Ovary (tissue), 10 donors: ENCODE measurements at places on chromosomes 5 and 9. TPM values are rescaled to one million over a fixed set of nuclear protein-coding genes. Genes with fewer than 3 reads are reported as not detected.

FCN1 gene
- 0.43 TPM for total RNA-seq

GRCh38 chr9:92656537-92656925 lies 13.4 kb downstream of the IPPK start:
- no peak overlapping the region for H3K27ac ChIP-seq
- H3K36me3 ChIP-seq: no peaks in the 10 kb centered on the region
- no peak overlapping the region for H3K4me3 ChIP-seq
- peaks cover 3% of the 10 kb centered on the region for H3K4me1 ChIP-seq

DNA sequence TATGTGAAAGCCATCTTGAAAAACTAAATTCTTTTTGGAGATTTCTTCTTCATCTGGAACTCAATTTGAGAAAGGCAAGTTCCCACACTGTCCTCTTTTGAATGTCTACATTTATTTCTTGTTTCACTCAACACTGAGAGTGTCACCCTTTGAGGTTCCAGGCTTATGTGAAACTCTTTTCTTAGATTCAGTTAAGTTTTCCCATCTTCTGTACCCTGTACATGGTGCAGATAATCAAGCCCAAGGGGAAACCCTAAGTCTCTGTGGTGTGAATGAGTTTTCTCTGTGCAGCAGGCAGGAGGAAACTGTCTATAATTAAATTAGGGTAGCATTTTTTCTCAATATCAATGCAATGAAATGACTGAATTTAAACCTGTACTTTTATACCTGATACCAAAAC lies 72.3 kb upstream of the PRLR start:
- DNase-seq: no peak
- peaks cover 2% of the 10 kb centered on the region for H3K4me1 ChIP-seq
- no peaks in the 10 kb centered on the region for H3K27me3 ChIP-seq
- no peak overlapping the region for H3K27ac ChIP-seq

DNA sequence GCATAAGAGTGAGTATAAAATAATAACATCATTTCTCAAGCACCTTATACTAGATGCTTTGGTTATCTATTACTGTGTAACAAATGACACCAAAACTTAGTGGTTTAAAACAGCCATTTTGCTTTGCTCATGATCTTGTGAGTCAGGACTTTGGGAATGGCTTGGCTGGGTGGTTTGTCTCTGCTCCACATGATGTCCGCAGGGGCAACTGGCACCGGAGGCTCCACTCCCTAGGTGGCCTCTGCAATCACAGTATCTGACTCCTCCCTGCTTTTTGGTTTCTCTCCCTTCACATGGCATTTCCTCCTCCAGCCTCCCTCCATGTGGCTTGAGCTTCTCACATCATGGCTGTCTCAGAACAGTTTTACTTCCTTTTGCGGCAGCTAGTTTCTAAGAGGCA lies 259.5 kb downstream of the GAS1 start:
- no peak for DNase-seq
- no peaks in the 10 kb centered on the region for H3K4me1 ChIP-seq
- no peak overlapping the region for H3K27ac ChIP-seq
- no peaks in the 10 kb centered on the region for H3K27me3 ChIP-seq
- H3K36me3 ChIP-seq: no peaks in the 10 kb centered on the region

DNA sequence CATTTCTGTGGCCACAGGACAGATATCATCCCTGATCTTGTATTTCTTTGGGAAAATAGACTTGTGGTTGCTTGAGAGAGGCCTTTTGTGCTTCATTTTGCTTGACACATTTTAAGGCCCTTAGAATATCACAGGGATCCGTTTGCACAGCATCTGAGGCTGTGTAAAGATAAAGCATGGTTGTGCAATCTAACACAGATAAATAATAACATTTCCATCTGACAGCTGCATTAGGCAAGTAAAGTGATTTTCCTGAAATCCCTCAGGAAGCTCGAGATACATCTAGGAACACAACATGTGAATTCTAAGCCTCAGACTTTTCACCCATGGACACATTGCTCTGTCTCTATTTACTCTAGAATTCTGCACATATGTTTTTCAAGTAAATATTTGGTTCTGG lies 212.8 kb upstream of the ADAMTSL1 start:
- no peaks in the 10 kb centered on the region for H3K36me3 ChIP-seq
- H3K27me3 ChIP-seq: no peaks in the 10 kb centered on the region
- no peaks in the 10 kb centered on the region for H3K4me1 ChIP-seq
- no peak for DNase-seq
- H3K27ac ChIP-seq: no peak overlapping the region

NUTM2G gene
- not detected for total RNA-seq

DNA sequence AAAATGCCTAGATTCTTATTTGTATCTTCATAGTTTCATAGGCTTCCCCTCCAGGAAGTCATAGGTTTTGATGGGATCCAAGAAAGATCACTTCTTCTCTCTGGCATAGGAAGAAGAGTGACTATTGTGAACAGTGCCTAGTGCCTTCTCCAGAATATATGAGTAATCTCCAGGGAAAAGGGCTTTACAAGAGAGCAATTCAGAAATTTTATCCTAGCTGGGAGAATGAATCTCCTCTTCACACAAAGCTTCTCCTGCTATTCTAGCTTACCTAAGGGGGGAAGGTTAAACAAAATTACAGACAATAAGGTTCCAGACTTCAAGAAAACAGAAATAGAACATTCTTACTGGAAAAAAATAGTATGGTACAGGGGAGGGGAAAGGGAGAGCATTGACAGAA lies 1193.3 kb upstream of the CDH6 start:
- no peaks in the 10 kb centered on the region for H3K27me3 ChIP-seq
- no peak overlapping the region for H3K27ac ChIP-seq
- no peaks in the 10 kb centered on the region for H3K36me3 ChIP-seq
- DNase-seq: no peak

DNA sequence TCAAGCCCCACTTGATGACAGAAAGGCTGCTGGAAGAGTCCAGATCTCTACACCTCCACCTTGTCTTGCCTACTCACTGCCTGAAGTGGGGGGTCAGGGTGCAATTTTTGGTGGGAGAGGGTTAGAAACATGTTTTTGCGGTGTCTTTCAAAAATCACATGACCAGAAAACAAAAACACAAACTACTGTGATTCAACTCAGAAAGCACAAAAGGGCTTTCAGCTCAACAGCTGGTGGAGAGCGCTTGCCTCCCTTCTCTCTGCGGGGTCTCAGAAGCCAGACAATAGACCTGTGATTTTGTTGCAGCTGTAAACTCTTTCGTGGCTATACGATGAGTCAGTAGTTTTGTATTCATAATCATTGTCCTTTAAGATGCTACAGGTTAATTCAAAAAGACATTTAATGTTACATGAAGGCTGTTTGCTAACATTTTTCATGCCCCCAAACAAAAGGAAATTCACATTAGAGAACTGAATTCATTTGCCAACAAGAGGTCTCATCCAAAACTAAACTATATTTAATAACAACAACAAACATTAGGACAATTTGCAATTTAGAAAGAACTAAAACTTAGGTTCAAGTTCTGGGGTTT lies 172.6 kb upstream of the RAI14 start:
- H3K36me3 ChIP-seq: no peaks in the 10 kb centered on the region
- no peak overlapping the region for H3K4me3 ChIP-seq
- DNase-seq: no peak
- no peaks in the 10 kb centered on the region for H3K27me3 ChIP-seq
- H3K27ac ChIP-seq: no peak overlapping the region

- no peak overlapping the region for H3K4me3 ChIP-seq
- DNase-seq: no peak
- no peak overlapping the region for H3K27ac ChIP-seq
- no peaks in the 10 kb centered on the region for H3K36me3 ChIP-seq
Observed at GRCh38 chr5:122880170-122880689, 34.8 kb downstream of the SNX24 start.

DNA sequence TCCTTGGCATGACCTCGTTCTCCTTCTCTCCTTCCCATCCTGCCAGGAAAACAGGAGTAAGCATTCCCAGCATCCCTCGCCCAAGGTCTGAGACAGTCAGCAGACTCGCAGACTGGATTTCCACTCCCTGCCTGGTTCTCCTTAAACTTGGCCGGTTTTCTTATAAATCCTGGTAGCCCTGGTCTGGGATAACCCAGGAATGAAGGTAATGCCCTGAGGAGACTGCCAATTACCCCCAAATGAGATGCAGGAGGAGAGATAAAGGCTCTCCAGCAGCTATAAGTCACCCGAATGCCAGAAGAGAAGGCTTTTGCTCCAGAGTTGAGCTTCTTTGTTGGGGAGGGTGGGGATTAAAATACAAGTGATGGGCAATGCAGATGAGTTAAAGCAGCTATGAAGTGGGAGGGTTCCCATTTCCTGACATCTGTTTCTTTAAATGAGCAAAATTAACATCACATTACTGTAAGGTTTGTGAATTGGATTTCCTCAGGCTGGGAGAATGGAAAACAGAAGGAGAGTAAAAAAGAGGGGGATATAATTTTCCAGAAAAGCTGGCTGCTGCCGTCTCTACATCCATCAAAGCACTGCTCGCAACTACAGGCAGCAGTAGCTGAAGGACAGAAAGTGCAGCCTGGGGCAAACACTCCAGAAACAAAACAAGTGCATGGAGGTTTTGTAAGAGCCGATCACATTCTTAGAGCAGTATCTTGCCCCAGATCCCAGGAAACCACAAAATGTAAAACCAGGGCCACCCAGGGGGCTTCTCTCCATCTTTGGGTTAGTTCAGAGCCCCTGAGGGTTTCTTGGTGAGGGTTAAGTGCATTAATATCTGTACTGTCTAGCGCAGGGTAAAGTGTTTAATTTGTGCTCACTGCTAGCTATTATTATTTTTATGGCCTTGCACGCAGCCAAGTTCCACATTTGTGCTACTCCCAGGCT lies 177.6 kb upstream of the PANK3 start:
- H3K27me3 ChIP-seq: no peaks in the 10 kb centered on the region
- no peak for DNase-seq
- no peaks in the 10 kb centered on the region for H3K4me1 ChIP-seq

- DNase-seq: no peak
- H3K36me3 ChIP-seq: no peaks in the 10 kb centered on the region
- H3K4me3 ChIP-seq: no peak overlapping the region
- no peaks in the 10 kb centered on the region for H3K27me3 ChIP-seq
- no peak overlapping the region for H3K27ac ChIP-seq
Observed at GRCh38 chr5:128305341-128305740, 221.8 kb downstream of the SLC12A2 start.

- H3K4me1 ChIP-seq: no peaks in the 10 kb centered on the region
- no peak for DNase-seq
- H3K27ac ChIP-seq: no peak overlapping the region
- no peak overlapping the region for H3K4me3 ChIP-seq
Observed at GRCh38 chr5:59769832-59770231, 123.7 kb downstream of the PDE4D start.

GRCh38 chr5:118657576-118657975 lies 330.8 kb downstream of the DTWD2 start:
- no peak overlapping the region for H3K4me3 ChIP-seq
- no peak overlapping the region for H3K27ac ChIP-seq
- no peaks in the 10 kb centered on the region for H3K36me3 ChIP-seq
- no peak for DNase-seq

THBS4 gene
- 10.9 TPM for total RNA-seq

GRCh38 chr5:93995126-93995621 lies 253.8 kb upstream of the POU5F2 start:
- DNase-seq: no peak
- H3K4me1 ChIP-seq: peaks cover 2% of the 10 kb centered on the region
- no peak overlapping the region for H3K4me3 ChIP-seq
- no peak overlapping the region for H3K27ac ChIP-seq

DNA sequence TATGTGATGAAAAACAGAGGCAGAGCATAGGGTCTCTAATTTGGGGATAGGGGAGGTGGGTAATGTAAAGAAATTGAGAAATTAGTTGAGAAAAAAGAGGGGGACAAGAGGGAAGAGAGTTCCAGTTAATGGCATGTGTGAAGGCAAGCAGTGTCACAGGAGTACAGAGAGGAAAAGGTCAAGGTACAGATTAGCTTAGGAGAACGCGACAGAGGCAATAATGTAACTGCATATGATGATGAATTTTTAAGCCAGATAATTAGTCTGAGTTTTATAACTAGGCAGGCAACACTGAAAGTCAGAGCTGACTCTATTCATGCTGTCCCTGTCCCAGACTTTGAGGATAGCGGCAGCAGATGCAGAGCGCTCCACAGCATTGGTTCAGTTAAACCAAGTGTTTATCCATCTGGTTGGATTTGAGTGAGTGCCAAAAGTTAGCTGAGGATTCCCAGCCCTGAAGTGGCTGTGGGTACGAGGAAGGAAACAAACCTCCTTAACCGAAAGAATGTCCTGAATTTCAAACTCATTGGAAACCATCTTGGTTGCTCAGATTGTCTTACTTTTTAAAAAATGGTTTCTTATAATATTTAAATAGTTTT lies 315.2 kb downstream of the ARHGAP26 start:
- H3K4me3 ChIP-seq: no peak overlapping the region
- H3K27ac ChIP-seq: no peak overlapping the region
- no peaks in the 10 kb centered on the region for H3K36me3 ChIP-seq
- H3K4me1 ChIP-seq: peaks cover 3% of the 10 kb centered on the region
- no peak for DNase-seq

GRCh38 chr9:33143241-33143661 lies 23.9 kb downstream of the B4GALT1 start:
- no peak overlapping the region for H3K4me3 ChIP-seq
- H3K4me1 ChIP-seq: peaks cover 34% of the 10 kb centered on the region
- DNase-seq: no peak
- no peaks in the 10 kb centered on the region for H3K27me3 ChIP-seq

GRM6 gene
- total RNA-seq: not detected

DNA sequence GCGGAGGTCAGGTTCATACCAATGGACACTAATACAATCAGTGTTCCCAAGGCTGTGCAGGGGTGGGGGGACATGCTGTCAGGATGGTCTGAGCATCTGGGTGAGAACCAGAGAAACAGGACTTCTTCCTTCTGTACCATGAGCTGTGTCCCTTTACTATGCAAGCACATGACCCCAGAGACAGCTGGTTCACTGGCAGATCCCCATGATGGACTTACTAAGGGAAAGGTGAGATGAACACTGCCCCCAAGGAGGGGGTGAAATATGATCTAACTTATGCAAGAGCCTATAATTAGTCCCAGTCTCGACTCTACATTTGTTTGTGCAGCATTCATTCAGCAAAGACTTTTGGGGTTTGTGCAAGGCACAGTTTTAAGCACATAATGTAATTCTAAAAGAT lies 91.4 kb downstream of the LIFR start:
- DNase-seq: no peak
- no peak overlapping the region for H3K4me3 ChIP-seq
- H3K36me3 ChIP-seq: no peaks in the 10 kb centered on the region
- H3K27ac ChIP-seq: peak overlapping the region; percentile 94

MRPS30 gene
- total RNA-seq: 55.7 TPM

LRRC70 gene
- total RNA-seq: 2.5 TPM
